Fibroblast of upper back skin (primary cell): ENCODE measurements at places on chromosomes 6 and 20.

- no peak for DNase-seq
Observed at GRCh38 chr20:32869562-32869961, 10.8 kb downstream of the EFCAB8 start.

DNA sequence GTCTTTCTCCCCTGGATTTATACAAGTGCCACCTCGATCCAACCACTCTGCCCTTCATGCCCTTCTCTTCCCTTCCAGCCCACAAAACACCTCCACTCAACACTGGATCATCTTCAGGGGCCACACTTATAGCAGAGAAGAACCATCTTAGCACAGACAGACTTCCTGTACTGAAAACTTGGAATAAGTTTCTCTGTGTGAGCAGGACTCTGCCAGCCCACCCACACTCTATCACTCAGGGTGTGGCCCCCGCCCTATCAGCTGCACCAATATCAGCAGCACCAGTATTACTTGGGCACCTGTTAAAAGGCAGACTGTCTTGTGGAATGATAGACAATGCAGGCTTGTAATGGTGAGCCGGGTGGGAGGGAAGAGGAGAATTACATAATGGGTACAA is 86.7 kb downstream of the SCML4 start:
- DNase-seq: no peak

GRCh38 chr20:20732641-20733040 is 20.2 kb upstream of the RALGAPA2 start:
- no peak for DNase-seq

DNA sequence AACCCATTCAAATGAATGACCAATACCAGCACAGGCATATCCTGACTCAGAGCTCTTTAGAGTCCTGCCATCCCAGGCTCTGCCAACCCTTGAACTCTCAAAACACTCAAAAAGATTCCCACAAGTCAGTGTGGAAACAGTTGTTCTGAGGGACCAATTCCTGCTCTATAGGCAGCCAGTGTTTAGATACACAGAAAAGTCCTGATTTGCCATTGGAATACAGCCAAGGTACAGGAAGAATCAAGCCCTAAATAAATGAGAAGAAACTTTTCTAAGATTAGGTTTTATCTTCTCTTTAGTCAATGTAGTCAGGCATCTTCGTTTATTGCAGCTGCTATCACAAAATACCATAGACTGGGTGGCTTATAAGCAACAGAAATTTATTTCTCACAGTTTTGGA is 626.8 kb upstream of the ARID1B start:
- DNase-seq: no peak

GRCh38 chr6:127518710-127519468 is at the start of gene MTCL3:
MTCL3 (minus strand) TSS chr6:127519335.
- peak; percentile 65 for DNase-seq

- no peak for DNase-seq
Observed at GRCh38 chr6:155310596-155310995, 3.7 kb downstream of the TFB1M start.

GRCh38 chr20:24316731-24317130 is 152.7 kb upstream of the SYNDIG1 start:
- DNase-seq: no peak

GRCh38 chr20:48609491-48609978 is 218.3 kb downstream of the PREX1 start:
- DNase-seq: no peak

DNA sequence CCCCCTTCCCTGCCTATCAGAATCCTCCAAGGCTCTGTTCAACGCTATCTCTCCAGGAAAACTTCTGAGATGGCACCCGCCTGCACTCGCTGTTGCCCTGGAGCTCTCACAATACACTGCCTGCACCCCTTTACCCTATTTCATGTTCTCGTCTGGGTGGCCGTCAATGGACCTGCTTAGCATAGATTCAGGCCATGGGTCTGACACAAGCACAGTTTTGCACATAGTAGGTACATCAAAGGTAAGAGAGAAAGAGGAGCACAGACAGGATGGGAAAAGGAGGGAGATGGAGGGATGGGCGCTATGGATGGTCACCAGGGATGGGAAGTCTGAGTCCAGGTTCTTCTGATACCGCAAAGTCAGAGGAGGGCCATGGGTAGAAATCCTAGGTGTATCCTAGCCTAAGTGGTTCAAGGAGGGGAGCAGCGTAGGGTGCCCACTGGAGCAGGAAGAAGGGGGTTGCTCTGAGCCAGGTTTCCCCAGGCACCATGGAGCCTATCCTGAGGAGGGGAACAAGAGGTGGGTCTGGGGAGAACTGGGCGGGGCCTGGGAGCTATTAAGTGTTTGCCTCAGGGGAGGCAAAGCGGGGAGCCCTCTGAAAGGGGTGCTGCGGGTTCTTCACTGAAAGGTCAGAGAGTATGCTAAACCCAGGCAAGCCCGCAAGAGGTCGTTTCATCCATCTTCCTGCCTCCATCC is 89.3 kb downstream of the MRPL14 start:
- no peak for DNase-seq

GRCh38 chr6:71082033-71082650 is 125.3 kb upstream of the B3GAT2 start:
- DNase-seq: peak; percentile 40

DNA sequence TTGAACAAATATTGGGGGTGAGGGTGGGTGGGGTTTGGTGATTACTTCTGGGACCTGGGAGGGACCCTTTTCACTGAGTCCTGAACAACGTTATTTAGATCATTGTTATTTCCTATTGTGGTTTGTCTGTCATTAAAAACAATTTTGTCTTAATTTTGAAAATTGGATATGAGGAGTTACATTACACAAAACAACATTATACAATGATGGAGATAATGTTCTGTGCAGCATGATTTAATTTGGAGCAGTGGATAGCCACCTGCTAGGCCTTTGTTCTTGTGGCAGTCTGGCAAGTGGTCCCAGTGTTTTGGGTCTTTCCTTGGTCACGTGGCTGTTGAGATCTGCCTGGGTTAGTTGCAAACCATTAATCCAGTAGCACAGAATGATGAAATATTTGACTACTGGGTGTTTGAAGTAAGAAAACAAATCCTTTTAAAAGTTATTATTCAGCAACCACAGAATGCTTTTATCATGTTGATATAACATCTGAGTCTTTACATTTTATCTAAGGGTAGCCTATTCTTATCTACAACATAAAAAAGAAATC is 172.8 kb downstream of the CDKAL1 start:
- DNase-seq: no peak

- peak; percentile 68 for DNase-seq
Observed at GRCh38 chr6:42163981-42164380, 9.2 kb upstream of the GUCA1A start.

- no peak for DNase-seq
Observed at GRCh38 chr20:37265152-37265551, 3.5 kb upstream of the GHRH start.

DNA sequence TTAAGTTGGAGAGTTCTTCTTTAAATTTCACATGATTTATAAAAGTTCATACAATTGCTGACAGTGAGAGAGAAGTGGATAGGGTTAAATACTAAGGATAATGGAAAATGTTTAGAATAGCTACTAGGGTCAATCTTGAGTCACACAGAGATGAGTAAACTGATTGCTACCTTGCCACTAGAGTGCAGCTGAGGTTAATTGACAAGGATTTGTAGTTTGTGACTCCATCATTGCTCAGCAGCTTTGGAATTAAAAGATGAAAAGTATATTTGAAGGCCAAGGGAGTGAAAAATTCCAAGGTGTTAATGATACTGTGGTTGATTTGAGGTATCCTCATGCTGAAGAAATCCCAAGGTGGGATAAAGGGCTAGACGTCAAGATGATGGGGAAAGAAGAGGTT is 524.0 kb downstream of the UTRN start:
- DNase-seq: peak; percentile 58

- DNase-seq: peak; percentile 51
Observed at GRCh38 chr20:13017235-13017634, 8.5 kb downstream of the SPTLC3 start.

- DNase-seq: peak; percentile 4
Observed at GRCh38 chr6:141963543-141964295, 169.0 kb upstream of the GJE1 start.

GRCh38 chr20:32249030-32249738 is 28.3 kb upstream of the KIF3B start:
- DNase-seq: no peak

GRCh38 chr20:38404016-38404415 is 31.1 kb downstream of the SNHG17 start:
- no peak for DNase-seq

GRCh38 chr6:157272372-157272771 is 50.9 kb downstream of the TMEM242 start:
- no peak for DNase-seq

GRCh38 chr6:42751055-42751454 is 5.2 kb upstream of the TBCC start:
- DNase-seq: no peak

- peak; percentile 3 for DNase-seq
Observed at GRCh38 chr6:88165844-88166492, at the start of gene CNR1. CNR1 (minus strand) TSS chr6:88166347; CDS start chr6:88145274, 21,073 bp downstream.
